RKO (cell line): ENCODE measurements at places on chromosomes 4 and X.
A peak's percentile ranks its signal among the peaks of the same experiment; 100 is the strongest.

- DNase-seq: no peak
Observed at GRCh38 chr4:122616915-122617596, 3.8 kb downstream of the IL21 start.

- no peak for DNase-seq
Observed at GRCh38 chrX:530726-531610, 99.6 kb upstream of the SHOX start.

DNA sequence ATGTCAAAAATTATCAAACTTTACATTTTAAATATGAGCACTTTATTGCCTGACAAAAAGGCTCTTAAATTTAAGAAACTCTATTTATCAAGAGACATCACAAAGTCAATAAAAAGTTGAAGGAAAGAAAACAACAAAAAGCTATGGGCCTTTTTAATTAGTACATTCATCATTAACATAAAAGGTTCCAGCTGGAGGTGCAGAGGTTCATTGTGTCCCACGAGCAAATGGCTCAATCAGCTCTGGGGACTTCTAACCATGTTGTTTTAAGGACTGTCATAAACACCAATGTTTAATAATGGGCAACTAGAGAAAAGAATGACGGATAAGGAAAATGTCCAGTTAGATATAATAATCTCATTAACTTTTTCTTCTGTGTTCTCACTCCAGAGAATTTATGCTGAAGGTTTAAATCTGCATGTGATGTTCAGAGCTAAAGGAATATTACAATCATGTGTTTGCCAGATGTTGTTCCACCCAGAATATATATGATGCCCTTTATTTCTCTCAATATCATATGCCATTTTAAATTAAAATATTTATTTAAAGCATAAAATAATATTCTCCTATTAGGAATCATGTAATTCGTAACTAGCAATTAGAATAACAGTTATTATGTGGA, 840.3 kb upstream of the ADGRL3 start:
- DNase-seq: no peak

- no peak for DNase-seq
Observed at GRCh38 chrX:39508300-39508692, 589.5 kb downstream of the BCOR start.

GRCh38 chr4:5120067-5120466, 68.8 kb downstream of the STK32B start:
- DNase-seq: no peak

DNA sequence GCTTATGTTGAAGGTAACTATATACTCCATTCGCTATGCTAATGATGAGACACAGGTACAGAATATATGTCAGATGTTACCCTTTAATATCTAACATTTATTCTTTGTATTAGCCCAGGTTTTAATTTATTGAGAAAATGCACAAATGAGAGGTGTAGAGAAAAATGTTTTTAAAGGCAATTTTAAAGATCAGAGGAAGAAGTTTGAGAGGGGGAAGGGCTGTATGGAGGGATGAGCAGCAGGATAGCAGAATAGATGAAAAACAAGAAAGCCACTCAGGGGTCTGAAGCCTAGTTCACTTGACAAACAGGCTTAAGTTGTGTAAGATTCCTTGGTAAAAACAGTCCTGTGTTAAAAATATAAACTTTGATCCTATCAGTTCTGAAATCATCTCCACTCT, 3.7 kb downstream of the MAB21L2 start:
- DNase-seq: no peak

DNA sequence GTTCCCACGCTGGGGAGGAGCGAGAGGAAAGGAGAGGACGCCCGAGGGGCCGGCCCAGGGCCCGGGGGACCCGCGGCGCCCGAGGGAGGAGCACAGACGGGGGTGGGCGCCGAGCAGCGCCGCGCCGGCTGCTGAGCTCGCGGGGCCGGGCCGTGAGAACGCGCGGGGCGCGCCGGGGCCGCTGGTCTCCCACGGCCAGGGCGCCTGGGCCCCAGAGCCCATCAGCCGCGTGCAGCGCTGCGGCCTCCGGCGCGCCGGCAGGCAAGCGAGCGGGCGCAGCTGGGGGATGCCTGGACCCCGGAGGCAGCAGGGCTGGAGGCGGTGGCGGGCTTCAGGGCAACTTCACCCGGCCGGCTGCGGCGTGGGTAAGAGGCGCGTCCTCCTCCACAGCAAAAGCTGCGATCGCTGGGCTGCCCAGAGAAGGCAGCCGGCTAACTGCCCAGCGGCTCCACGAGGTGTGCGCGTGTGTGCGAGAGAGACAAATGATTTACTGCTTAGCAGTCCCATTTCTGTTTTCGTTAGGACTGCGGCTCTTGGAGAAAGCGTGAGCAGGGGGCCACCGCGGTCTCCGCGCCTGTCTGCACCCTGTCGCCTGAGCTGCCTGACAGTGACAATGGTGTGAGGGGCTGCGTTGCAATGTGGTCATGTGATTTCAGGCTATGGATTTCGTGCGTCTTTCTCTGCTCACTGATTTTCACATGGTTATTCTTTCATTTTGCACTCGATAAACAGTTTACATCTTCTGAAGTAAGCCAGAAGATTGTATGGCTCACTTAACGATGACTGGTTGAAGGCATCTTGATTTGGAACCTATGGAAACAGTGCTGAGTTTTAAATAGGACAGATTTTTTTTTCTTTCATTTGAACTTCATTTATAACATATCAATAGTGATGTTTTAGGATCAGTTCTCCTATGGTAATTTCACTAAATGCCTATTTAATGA, 1.2 kb downstream of the GUCY1A1 start:
- DNase-seq: no peak

DNA sequence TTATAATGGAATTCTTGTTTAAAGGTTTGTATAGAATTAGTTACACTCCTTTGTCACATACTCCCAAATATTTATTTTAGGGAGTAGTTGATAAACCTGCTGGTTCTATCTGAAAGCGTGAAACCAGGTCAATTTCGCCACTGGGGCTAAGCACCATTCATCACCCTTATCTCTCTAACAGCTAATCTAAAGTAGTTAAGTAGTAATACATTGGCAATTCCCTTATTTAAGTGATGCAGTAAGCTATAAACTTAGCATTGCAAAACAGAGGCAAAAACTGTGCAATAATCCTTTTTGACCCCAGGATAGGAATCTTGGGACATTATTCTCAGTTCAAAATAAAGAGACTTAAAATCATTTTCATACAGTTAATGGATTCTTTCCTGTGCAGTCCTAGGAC, 33.7 kb upstream of the PTPN13 start:
- DNase-seq: no peak

GRCh38 chr4:185254434-185254833, 45.0 kb downstream of the SNX25 start:
- DNase-seq: no peak

GRCh38 chr4:185183622-185184281, 20.0 kb downstream of the CFAP97 start:
- DNase-seq: peak; percentile 86

DNA sequence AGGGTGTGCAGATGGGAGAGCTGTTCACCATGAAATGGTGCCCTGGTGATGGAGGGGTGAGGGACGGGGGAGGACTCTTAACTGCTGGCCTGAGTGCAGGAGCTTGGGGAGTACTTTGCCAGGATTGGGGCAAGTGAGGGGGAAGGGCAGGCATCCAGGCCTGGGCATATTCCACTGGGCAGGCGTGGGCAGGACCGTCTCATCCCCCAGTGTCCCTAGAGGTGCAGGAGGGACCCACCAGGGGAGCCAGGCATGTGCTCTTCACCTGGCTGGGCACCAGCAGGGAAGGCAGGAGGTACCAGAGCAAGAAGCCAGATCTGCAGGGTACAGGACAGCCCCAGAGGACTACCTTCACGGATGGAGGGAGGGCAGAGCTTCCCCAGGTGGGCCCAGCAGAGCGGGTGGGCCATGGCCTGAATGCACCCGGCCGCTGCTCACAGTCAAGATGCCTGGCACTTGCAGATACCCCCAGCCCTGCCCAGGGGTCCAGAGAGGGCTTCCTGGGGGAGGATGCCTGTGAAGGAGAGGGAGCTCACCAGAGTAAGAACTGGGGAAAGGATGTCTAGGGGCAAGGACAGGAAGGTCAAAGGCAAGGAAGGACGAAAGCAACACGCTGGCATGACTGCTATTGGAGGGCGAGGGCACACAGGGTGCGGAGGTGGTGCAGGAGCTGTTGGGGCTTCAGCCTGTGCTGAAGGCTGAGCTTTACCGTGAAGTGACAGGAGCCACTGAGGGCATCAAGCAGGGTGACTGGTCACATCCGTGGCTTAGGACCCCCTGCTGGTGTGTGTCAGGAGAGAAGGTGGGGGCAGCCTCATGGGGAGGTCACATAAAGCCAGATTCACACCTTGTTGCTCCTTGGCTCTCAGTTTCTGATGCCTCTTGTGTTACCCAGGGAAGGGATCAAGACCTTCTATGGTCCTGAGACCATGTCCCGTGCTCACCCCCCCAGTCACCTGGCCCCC, 68.2 kb upstream of the NKX1-1 start:
- DNase-seq: no peak

DNA sequence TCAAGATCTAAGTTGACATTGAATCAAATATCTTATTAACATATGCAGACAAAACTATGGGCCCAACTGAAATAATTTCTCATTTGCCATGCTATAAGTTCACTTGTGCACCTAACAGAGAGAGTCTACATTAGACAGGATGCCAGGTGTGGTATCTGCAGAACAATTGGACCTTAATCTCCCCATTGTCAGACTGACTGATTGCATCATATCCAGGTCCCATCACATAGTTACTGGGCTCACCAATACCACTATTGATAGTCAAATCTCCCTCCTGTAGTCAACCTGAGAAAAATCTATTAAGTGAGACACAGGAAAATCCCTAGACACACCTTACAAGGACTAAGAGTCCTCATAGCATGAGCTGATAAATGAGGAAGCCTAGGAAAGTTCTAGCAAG, 156.0 kb upstream of the FRG1 start:
- DNase-seq: no peak

- peak; percentile 2 for DNase-seq
Observed at GRCh38 chrX:66728818-66729271, 90.0 kb upstream of the EDA2R start.

DNA sequence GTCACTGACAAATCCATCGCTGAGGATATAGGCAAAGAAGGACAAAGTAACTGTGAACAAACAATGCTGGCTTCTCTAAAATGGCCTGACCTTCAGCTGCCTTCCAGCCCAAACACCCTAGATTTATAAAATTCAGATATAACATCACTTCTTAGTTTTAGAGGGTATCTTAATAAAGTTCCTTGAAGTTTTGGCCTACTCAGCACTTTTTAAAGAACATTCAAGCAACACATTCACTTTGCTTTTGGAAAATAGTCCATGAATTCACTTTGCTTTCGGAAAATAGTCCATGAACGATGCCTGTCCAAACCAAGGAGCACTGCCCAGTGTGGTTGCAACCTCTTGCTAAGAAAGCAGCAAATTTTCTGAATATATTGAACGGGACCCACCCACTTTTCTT, 55.0 kb upstream of the TFDP3 start:
- DNase-seq: no peak

- no peak for DNase-seq
Observed at GRCh38 chrX:148290931-148291330, 209.5 kb upstream of the AFF2 start.

GRCh38 chrX:42818151-42818921, 40.4 kb upstream of the PPP1R2C start:
- DNase-seq: no peak

DNA sequence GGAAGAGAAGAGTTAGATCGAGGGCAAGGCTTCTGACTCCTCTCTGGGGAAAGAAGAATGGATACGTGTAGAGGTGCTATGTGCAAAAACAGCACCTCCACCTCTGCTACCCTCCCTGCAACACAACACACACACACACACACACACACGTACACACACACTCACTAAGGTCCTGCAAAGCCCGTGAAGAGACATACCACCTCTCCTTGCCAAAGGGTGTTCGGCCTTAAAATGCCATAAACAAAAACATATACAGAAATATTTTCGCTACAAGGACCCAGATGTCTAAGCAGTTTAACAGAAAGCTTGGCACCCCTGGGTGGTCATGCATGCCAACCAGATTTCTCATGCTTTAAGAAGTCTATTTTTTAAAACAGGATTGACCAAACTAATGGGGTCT, 1.5 kb downstream of the TIFA start:
- peak; percentile 50 for DNase-seq

DNA sequence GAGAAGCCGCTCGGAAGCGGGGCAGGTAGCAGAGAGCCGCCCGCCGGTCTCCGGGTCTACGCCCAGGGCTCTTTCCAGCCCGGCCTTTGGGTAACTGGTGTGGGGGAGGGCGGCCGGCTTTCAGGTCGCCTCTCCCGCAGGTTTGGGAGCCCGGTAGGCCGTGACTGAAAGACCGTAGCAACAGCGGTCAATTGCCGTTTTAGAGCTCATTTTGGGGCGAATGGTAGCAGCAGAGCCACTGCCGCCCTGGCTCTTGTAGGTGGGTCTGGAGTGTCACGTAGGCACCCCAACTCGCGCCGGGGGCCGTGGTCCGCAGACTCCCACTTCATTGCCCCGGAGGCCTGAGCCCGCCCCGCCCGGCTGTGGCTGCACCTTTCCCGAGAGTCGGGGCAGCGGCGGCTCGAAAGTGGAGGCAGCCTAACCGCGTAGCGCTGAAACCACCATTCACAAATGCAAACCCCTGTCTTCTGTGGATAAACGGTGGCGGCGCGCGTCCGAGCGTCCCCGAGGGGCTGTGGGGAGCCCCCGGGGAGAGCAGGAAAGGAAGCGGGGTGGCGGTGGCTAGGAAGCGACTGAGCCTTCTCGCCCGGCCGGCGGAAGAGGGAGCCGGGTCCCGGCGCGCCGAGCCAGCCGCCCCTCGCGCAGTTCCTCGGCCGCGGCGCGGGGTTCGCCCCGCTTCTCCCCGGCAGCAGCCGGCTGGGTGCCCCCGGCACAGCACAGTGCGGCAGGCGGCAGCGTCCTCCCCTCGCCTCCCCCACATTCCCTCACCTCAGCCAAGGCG, 2185.1 kb upstream of the TENM3 start:
- DNase-seq: no peak

DNA sequence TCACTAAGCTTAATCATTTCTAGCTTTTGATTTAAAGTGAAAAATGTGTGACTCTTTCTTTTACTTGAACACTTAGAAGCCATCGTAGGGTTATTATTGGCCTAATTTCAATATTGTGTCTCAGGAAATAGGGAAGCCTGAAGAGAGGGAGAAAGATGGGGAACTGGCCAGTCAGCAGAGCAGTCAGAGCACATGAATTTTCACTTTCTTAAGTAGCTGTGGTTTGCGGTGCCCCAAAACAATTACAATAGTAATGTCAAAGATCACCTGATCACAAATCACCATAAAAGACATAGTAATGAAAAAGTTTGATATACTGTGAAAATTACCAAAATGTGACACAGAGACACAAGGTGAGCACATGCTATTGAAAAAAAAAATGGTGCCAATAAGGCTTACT, 45.5 kb downstream of the CENPC start:
- DNase-seq: no peak

- no peak for DNase-seq
Observed at GRCh38 chrX:1387141-1387776, 4.7 kb downstream of the SLC25A6 start.
